Pons (tissue), 1 donor: ENCODE measurements at places on chromosomes 7 and 10.

- DNase-seq, result peak; percentile 6
These were observed 3.7 kb downstream of the GALNT17 start for GRCh38 chr7:71135663-71136062.

GRCh38 chr7:47458486-47458885, 123.4 kb downstream of the TNS3 start:
- DNase-seq, result no peak

DNA sequence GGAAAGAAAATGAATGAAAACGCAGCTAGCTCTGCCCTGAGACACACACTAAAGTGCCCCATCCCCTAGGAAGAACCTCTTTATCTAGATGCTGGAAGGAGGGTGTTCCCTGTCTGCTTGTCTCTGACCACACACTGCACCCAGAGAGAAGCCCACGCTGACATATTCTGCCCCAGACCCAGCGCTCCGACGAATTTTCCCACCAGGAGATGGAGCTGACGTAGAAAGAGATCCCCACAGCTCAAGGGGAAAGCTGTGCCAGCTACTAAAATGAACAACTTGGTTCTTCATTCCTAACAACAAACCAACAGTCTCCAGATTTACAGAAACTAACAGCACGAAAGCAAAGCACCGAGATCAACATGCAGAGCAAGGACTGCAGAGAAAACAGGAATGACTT, 73.3 kb downstream of the KIAA1549 start:
- peak; percentile 17 for DNase-seq

DNA sequence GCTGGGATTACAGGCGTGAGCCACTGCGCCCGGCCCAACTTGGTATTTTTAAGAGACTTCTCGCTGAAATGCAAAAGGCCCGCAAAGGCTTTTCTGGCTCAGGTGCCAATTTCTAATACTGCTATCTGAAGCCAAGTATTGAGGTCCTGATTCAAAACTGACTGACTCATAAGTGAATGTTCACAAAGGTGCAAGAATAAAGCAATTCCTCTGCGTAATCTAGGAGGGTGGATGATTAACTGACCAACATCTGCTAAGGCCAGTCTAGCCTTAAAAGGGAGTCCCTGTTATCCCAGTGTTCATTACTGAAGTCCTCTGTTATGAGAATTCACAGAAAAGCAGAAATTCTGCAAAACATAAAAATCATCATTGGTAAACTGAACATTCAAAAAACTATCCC, 111.4 kb downstream of the SRPK2 start:
- DNase-seq, result no peak

DNA sequence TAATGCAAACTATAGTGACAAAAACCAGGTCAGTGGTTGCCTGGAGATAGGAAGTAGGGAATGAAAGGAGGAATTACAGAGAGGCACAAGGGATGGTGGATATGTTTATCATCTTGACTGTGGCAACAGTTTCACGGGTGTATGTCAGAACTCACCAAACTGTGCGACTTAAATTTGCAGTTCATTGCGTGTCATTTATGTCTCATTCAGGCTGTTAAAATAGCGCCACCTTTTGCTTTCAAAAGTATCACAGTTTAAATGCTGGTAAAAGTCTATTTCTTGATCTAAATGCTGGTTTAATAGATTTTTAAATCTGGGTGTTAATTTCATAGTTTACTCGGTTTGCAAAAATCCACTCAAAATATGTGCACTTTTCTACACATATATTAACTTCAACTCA, 51.0 kb downstream of the PTTG1IP2 start:
- DNase-seq, result no peak

- no peak for DNase-seq
These were observed 130.4 kb downstream of the PRKG1 start for GRCh38 chr10:51204701-51205100.

- DNase-seq, result no peak
These were observed 1.7 kb upstream of the BLOC1S2 start for GRCh38 chr10:100288196-100288595.

DNA sequence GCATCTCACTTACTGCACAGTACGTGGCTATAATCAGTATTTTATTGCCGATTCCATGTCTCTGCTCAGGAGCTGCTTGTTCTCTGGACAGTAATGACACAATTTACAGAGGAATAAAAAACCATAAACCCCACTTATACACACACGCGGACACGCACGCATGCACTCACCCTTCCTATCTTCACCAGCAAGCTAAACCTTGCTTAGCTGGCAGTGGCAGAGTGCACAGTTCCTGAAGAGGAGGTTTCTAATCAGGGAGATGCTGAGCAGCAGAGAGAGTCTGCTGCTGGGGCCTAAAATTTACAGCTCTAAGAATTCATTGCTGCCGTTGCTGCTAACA, 66.3 kb downstream of the SND1 start:
- no peak for DNase-seq

DNA sequence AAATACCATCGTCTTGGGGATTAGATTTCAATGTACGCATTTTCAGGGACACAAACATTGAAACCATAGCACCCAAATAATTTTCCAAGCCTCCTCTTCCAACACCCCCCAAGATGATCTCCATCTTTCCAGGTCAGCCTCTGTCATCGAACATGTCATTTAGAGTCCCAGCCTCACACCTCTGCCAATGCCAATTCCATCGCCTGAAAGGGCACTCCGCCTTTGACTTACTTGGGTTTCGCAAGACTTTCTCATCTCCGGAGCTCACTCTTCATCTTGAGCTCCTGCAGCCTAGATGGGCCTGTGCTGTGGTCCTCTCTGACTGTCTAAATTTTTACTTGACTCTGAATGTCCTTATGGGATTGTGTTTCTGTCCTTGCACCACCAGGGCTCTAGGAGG, 10.4 kb upstream of the FAM241B start:
- DNase-seq, result no peak

- DNase-seq, result no peak
These were observed 68.6 kb downstream of the ZMIZ1 start for GRCh38 chr10:79137300-79137756.

DNA sequence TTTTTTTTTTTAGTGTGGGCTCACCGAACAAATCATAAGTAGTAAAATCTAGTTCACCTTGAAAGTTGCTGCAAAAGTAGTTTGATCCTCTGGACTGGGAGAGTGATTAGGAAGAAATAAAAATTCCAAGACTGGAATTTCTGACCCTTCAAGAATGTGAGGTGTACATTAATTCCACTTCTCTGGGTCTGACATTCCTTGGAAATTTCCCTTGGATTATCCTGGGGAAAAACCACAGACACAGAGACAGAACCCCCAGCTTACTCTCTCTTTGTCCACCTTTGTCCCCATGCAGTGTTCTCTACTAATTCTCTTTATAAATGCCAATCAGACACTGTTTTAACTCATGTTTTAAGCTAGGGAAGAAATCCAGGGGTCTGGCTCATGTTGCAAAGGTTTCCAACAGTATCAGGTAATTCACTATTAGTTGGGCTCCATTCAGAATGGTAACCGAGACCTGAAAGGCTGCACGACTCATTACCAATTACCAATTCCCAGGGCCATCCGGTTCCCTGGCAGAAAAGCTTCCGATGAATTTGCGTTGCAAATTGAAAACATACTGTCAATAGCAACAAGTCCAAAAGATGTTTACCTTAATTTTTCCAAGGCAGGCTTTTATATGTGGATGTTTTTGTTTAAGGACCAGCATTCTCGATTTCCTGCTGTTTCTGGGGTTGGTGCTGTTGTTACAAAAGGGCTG, 86.3 kb downstream of the BAMBI start:
- DNase-seq, result no peak

GRCh38 chr10:93178226-93178625, 104.5 kb downstream of the CYP26A1 start:
- no peak for DNase-seq

DNA sequence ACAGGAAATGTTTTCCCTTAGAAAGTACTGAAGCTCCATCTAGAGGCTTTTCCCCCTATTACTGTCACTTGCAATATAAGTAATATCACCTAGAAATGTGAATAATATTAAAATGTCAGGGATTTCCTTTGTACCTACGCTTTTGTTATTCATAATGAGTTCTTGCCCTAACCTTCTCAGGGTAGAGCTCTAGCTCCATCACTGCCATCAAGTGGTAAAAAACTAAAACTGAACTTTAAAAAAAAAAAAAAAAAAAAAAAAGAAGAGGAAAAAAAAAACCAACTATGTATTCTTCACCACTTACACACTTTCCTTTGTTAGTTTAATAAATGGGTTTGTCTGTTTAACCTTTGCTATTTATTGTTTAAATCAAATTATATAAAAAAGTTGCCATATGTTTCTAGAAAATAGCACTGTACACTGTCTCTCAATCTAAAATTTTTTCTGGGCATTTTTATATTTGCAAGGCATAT, 49.9 kb downstream of the DNAJC1 start:
- peak; percentile 15 for DNase-seq

DNA sequence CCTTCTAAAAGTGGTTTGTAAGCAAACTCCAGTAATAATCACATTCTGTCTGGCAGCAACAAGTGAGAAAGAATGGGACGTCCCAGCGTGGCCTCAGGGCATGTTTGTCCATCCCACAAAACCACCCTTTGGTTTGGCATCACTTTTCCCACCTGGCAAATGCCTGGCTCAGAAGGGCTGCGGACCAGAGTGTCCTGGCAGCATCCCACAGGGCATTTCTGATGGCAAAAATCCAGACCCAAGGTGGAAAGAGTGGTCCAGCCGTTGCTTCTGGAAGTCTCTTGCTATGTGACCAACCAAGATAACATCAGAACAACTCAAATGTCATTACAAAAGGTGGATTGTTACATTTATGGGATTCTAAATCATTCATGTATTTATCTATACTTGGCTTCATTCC, 174.4 kb downstream of the CREB5 start:
- DNase-seq, result no peak

- DNase-seq, result no peak
These were observed 197.7 kb downstream of the SEMA3A start for GRCh38 chr7:83996879-83997278.

- DNase-seq, result peak; percentile 83
These were observed 2.1 kb downstream of the FRAT1 start for GRCh38 chr10:97321032-97321803.

DNA sequence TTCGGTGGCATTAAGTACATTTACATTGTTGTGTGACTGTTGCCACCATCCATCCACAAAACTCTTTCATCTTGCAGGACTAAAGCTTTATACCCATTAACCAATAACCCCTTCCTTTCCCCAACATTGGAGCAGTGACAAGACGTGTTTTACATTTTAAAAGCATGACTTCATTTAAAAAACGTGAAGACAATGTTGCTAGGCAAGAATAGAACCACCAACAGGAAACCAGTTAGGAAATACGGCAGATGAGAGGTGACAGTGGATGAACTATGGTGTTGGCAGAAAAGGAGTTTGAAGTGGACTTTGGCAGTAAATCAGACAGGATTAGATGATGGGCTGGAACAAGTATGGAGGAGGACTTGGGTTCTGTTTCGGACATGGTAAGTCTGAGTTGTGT, 17.0 kb downstream of the TMEM236 start:
- no peak for DNase-seq
